ENCODE measurements at places on chromosomes 2 and 18.
A peak's percentile ranks its signal among the peaks of the same experiment; 100 is the strongest.

DNA sequence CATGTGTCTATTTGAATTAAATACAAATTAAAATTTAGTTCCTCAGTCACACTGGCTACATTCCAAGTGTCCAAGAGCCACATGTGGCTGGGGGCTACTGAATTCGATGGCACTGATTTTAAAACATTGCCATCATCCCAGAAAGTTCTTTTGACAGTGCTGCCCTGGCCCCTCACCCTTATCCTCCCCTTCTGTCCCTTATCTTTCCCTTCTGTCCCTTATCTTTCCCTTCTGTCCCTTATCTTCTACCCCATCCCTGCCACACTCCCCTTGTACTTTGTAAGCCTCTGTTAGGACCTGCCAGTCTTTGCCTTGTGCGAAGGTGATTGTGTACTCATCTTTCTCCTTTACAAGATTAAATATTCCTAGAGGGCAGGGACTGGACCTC, 85.2 kb downstream of the DNMT3A start:
- DNase-seq = peak; percentile 65

GRCh38 chr2:20369366-20369765, 18.7 kb upstream of the PUM2 start:
- DNase-seq = no peak

DNA sequence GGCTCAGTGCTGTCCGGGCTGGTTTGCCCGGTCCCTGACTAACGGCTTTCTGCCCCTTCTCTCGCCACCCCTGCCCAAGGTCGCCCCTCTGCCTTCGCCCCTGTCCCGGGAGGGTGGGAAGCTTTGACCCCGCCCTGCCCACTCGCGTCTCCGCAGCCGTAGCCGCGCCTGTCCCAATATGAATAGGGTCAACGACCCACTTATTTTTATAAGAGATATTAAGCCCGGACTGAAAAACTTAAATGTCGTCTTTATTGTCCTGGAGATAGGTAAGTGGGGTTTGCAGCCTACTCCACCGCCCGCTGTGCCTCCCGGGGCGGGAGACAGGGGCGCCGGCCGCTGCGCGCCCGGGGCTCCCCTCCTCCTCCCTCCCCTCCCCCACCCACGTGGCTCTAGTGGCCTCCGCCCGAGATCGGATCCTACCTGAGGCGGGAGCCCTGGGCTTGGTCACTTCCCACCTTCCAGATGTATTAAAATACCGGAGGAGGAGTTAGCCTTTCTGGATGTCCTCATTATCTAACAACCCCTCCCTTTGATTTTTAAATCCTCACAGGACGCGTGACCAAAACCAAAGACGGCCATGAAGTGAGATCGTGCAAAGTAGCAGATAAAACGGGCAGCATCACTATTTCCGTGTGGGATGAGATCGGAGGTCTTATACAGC, 633 bp downstream of the NABP1 start:
- peak; percentile 62 for DNase-seq

DNA sequence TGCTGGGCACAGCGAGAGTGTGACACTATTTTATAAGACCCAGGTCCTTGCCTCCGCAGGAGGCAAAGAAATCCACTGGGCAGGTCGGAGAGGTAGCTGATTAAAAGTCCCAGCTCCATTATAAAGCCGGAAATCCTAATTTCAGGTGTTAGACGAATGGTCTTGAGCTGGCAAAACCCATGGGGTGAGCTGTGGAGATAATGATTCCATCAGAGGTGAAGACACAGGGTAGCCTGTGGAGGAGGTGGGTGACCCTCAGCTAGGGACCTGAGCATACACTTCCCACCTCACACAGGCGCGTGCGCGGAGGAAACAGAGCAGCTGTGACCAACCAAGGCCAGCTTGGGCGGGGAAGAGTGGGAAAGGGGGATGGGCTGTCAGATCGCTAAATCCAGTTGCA, 201.7 kb upstream of the CXCR4 start:
- no peak for DNase-seq

DNA sequence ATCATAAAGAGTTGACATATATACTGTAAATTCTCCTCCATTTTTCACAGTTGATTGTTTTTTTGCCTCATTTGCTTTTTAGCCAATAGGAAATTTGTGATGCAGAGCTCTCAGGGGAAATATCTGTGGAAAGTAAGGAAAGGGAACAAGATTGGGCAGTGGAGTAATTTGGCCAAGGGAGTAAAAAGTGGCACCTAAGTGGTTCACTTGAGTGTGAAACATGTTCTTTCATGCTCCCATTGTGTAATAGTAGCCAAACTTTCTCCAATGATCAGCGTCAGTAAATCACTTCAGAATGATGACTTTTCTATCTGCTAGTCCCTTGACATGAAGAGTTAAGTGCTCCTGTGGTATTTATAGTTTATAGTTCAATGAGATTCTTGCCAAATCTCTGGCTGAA, 141.9 kb upstream of the KCNJ3 start:
- DNase-seq = no peak

Measured in hematopoietic multipotent progenitor cell treated with erythropoietin and hydrocortisone succinate and interleukin-3 and kit ligand, for 8 days (in vitro differentiated cells).